ENCODE measurements at places on chromosomes 2 and 18.
A peak's percentile ranks its signal among the peaks of the same experiment; 100 is the strongest.

DNA sequence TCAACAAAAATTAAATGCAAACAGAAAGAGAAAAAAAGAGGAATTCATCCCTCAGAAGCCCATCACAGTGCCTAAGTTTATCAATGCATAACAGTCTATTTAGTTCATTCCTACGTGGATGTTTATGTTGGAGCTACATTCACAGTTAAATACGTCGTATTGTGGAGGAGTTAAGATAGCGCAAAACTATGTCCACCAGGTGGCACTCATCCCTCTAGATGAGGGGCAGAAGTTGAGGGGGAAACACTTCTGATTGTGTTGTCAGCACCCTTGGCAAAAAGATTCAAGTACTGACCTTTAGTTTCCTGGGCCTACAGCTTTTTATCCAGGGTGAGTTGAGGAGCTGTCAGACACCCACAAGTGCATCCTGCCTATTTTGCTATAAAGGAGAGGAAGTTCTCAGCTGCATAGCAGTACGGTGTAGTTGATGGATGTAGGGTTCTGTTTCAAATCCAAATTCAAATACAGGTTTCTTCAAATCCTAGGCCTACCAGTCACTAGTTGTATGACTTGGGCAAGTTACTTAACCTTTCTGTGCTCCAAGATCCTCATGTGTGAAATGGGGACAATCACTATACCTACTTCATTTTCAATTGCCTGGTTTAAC is 26.8 kb upstream of the MYO1B start:
- DNase-seq: peak; percentile 72

DNA sequence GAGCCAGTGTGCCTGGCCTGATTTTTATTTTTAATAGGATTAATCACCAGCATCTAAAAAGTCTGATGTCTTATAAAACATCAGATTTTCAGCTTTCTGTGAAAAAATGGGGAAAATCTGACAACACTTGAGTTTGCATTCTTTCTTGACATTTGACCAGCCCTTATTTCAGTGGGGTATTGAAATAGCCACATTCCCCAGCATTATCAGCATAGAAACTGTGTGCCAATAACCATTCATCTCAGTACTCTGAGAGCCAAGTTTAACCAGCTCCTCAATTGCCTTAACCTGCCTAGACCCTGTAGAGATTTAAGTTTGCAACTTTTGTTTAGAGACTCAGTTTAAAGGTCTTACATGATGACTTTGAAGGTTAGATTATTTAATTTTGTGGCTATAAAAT is 155.0 kb downstream of the CERS6 start:
- DNase-seq: no peak

DNA sequence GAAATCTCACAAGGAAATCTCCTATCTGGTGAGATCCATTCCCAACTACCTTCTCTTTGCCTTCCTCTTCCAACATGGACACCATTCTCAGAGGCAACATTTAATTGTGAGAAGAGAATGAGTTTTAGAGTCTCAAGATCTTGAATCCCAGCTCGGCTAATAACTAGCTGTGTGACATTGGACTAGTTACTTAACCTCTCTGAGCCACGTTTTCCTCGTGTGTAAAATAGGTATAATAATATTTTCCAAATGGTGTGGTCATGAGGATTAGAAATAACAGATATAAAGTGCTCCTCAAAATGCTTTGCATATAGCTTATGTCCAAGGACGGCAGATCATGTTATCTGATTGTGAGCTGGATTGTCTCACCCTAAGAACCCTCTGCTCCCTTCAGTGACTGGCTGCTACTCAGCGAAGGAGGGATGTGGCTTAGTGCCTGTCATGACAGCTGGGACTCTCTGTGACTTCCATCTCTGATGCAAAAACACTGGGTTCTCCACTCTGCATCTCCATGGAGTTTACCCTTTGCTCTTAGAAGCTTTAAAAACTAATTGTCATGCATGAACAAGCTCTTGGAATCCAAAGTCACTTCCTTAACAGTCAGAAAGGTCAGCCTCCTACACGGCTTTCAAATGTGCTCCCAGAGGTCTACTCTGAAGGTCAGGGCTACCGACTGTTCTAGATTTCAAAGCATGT is 38.4 kb upstream of the MRPL19 start:
- no peak for DNase-seq

- DNase-seq: no peak
These were observed 26.6 kb downstream of the PARD3B start for GRCh38 chr2:204571911-204572310.

DNA sequence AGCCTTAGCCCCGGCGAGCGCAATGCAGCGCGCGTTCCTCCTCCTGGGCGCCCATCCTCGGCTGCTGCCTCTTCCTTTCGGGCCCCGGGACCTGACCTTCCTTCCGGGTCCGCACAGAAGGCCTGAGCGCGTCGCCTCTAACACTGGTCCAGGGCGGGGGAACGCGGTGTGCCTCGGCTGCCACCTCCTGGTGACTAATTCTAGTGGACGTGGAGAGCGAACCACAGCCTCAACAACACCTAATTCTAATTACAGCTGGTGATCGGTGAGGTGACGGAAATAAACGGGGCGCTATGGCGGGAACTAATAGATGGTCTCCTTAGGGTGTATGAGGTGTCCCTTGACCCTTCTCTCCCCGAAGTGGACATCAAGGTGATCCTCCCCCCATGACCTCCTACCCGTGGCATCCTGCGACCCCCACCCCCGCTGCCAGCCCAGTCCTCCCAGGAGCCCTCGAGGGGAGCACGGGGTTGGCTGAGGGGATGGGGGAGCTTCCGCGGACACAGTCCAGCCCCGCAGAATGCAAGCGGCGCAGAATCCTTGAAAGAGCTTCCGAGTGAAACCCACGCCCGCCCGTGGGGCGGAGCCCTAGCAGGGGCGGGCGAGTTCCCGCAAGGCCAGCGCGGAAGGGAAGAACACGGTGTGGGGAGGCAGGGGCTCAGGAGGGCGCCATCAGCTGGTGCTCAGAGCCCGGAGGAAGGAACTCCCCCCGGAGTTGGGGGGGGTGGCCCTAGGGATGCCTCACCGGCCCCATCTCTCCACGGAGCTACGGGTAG is 12.8 kb upstream of the HMSD start:
- DNase-seq: peak; percentile 82

DNA sequence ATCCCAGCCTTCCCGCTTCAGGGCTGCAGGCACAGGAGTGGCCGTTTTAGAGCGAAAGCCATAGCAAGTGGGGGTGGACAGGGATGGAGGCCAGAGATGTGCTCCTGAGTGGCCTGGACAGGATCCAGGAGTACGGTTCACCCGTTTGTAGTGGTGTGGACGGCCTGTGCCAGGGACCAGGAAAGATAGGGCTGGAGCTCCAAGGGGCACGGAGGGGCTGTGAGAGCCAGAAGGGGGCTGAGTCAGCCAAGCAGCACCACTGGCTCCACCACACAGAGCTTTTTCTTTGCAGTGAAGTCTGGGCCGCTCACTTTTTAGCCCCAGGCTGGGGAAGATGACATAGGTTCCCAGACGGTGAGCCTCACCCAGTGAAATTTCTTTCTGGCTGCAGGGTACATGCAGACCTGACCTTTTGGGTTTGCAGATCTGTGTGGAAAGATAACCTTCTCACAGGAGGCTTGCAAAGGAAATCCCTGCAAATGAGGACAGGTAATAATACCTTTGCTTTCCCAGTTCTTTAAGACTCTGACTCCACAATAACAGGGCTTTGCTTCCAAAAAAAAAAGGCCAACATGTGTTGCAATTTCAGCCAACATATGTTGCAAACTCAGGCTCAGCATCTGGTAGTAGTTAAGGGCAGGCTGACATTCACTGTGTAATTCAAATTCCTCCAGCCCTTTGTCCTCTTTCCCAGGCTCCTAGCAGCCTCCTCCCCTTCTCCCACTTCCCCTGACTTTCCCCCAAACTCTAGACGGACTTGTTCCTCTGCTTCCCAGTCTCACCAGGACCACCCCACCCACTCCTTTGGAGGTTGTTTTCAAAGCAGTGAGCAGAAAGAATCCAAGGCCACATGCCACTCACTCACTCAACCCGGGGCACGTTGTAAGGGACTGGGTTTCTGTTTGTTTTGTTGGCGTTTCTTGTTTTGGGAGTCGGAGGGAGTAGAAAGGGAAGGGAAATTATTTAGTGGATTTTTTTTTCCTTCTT is 20.3 kb upstream of the LAPTM4A start:
- DNase-seq: no peak

GRCh38 chr18:22363867-22364463 is 53.8 kb downstream of the CTAGE1 start:
- DNase-seq: no peak

DNA sequence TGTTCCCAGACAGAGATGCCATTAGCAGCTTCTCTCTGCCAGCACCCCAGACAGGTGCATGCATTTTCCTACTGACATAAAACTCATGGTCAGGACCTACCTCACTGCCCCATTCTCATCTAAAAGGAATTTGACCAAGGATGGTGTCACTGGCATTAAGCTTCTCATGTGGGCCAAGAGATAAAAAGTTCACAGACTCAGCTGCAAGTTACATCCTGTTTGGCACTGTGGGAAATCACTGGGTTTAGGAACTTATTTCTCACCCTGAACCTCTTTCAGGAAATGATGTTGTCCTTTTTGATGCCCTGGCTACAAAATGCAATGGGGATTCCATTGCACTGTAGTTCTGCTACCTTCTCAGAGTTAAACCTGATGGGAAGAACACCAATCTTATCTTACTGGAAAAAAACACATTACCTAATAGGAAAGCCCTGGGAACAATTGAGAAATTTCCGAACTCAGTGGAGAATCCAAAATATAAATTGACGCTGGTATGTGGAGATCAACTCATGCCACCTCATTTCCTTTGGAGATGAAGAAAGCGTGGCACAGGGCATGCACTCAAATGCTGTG is 252.1 kb upstream of the COPS8 start:
- no peak for DNase-seq

DNA sequence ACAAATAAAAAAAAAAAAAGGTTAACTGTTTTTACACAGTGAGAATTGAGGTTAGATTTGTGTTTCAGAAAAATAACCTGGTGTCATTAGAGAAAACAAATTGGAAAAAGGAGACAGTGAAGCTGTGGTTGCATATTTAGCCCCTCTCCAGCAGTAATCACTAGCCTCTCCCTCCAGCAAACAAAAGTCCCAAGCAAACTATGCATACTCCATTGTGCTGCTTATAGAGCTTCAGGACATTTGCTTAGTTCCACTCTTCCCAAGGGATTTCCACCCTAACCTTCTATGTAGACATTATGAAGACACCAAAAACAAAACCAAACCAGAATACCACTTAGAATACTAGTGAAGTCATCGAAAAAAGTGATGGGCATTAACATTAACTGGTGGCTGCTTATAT is 534.2 kb upstream of the CDH2 start:
- DNase-seq: no peak

- no peak for DNase-seq
These were observed 235.9 kb downstream of the SUCLG1 start for GRCh38 chr2:84223191-84223590.

GRCh38 chr2:67997528-67997900 is 65.3 kb downstream of the C1D start:
- no peak for DNase-seq

DNA sequence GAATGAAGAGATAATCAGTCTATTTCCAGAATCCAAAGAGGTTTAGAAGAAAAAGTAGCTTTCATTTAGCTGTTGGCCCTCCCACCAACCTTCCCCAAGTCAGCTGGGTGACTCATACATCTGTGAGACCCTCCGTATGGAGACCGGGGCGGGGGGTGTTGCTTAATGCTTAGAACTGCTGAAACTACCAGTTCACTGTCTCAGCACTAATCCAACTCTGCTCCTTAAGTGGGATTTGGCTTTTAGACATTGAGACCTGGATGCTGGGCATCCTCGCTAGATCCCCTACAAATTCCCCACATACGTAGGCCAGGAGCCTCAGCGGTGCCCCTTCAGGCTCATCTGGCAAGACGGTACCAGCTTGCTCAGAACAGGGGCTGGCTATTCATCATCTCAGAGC is at the start of gene SAG:
Gene SAG, plus strand, starts transcription at position 252 of the 400 bp plus-strand sequence. CDS start 1,374 bp downstream, outside the sequence.
- DNase-seq: no peak

- DNase-seq: no peak
These were observed 43.2 kb upstream of the TMEM182 start for GRCh38 chr2:102718387-102719316.

GRCh38 chr2:96912346-96913116 is 42.7 kb upstream of the SEMA4C start:
- no peak for DNase-seq

- DNase-seq: no peak
These were observed 124.0 kb upstream of the CDC42EP3 start for GRCh38 chr2:37795456-37795855.

DNA sequence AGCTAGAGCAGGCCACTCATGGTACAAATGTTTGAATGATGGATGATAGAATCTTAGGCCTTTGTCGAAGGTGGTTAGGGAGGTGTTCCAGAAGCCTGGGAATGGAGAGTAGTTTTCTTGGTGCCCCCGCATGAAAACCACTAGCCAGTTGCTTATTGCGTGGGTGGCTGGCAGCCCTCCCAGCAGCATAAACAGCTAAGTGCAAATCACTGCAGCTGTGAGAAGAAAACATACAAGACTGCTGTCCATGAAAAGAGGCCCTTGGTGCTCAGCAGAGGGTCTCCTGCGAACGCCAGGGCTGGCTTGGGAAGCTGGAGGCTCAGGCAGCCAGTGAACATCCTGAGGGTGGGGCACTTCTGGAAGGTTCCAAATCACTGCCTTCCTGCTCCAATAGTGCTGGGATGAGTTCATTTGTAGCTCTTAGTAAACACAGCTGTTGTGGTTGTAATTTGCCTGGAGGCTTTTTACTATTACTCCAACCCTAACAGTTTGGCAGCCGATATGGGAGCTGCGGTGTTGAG is 118.8 kb downstream of the MGAT5 start:
- DNase-seq: no peak

DNA sequence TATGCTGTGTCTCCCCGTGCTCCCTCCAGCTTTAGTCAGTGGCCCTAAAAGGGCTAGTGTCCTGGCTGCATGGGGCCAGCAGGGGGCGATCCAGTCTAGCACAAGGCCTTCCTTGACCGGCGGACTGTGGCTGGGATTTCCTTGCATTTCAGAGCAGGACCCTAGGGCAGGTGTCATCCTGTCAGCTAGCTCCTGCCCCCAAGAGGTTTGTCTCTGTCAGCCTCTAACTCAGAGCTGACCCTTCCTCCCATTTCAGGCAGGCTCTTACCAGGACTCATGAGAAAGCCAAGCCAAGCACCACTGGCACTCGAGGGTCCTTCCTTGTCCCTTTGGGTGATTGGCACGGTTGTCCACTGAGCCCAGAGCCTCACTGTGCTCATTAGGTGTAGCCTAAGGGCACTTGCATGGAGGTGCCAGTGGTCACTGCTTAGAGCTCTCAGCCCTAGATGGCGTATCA is 140.3 kb downstream of the RPIA start:
- DNase-seq: peak; percentile 77

DNA sequence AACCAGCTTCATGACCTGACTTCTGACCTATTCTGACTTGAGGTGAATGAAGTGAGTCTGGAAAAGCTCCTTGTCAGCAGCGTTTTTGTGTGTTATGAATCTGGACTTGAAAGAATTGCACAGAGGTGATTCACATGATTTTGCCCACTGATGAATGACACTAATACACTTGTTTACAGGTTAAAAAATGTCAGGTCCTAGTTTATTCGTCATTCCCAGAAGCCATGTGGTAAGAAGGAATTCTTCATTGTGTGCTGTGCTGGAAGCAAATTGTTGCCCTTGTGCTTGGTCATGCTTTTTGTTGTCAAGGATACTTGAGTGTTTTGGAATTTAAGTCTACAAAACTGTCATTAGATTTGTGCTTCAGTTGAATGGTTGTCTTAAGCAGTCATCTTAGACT is 15.5 kb downstream of the SEC11C start:
- DNase-seq: no peak
